ENCODE measurements at places on chromosomes 1 and 21.

DNA sequence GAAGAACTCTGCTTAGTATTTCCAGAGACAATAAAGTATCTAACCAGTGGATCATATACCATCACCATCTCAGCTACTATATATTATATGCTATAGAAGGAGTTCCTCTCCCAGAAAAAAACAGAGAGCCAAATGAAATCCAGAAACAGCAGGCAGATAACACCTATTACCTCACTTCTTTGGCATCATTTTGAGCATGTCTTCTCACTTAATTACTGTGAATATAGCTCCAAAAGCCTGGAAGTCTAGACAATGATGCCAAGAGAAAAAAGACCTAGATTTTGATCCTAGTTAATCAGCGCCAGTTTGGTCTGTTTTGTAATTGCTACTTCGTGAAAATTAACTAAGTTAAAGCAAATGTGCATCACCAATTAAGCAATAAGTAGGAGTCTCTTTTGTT is 131.3 kb downstream of the EIF4G3 start:
- no peak for DNase-seq

- DNase-seq = no peak
Observed at GRCh38 chr1:231612393-231613089, 14.0 kb upstream of the DISC1 start.

GRCh38 chr1:245222931-245223595 is 68.3 kb downstream of the KIF26B start:
- no peak for DNase-seq

- DNase-seq = no peak
Observed at GRCh38 chr1:172680733-172681275, 21.9 kb downstream of the FASLG start.

DNA sequence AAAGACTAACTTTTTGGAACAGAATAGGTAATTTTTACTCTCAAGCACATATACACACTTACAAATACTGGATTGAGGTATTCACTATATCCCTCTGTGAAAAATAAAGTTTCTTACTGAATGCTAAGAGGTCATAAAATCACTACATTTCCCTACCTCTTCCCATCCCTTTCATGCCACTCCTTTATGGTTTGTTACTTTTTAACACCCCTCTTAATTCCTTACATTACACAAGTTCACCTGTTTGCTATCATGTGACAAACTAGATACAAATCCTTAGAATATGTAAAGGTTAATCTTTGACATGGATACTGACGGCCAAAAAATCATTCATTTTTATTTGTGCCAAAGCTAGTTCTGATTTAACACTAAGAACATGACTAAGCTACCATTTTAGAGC is 6.8 kb upstream of the DCAF6 start:
- no peak for DNase-seq

DNA sequence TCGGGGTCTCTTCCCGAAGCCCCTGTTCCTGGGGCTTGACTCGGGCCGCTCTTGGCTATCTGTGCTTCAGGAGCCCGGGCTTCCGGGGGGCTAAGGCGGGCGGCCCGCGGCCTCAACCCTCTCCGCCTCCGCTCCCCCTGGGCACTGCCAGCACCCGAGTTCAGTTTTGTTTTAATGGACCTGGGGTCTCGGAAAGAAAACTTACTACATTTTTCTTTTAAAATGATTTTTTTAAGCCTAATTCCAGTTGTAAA is 158.7 kb downstream of the RUNX1 start:
- no peak for DNase-seq

DNA sequence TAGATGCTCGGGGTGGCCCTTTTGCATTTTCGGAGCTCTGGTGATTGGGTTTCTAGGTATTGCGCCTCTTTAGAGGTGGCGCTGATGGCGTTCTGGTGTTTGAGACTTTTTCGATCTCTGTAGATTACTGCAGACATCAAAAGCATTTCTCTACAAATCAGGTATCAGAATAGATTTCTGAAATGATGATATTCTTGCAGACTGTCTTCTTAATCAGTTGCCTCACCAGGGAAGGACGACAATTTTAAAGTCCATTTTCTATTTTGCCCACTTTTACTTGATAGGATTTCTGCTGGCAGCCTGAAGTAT is 65.2 kb upstream of the VAMP3 start:
- no peak for DNase-seq

- no peak for DNase-seq
Observed at GRCh38 chr1:201921952-201922558, 24.3 kb downstream of the LMOD1 start.

DNA sequence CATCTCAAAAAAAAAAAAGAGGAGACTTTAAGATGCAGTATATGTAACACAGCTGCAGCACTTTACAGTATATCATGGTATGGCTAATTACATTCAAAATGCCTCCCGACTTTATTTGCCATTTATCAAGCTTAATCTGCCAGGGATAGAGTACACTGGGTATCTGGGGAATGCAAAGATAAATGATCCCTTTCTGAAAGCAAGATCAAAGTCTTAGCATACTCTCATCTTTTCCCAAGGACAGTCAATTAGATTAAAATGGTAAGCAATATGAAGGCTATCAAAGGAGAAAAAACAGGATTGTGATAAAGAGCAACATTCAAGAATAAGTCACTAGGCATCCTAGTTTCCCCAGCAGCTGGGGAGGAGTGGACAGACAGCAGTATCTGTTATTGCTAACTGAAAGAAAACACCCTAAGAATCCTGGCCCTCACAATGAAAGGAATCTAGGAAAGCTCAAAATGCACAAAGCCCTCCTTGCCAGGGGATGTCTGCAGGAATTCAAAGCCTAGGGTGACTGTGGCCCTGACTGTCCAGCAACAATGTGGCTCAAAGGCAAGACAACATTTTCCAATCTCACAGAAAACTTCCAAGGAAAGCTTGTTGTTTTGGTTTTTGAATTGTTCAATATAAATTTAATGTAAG is 56.7 kb upstream of the RAP1GAP start:
- no peak for DNase-seq

DNA sequence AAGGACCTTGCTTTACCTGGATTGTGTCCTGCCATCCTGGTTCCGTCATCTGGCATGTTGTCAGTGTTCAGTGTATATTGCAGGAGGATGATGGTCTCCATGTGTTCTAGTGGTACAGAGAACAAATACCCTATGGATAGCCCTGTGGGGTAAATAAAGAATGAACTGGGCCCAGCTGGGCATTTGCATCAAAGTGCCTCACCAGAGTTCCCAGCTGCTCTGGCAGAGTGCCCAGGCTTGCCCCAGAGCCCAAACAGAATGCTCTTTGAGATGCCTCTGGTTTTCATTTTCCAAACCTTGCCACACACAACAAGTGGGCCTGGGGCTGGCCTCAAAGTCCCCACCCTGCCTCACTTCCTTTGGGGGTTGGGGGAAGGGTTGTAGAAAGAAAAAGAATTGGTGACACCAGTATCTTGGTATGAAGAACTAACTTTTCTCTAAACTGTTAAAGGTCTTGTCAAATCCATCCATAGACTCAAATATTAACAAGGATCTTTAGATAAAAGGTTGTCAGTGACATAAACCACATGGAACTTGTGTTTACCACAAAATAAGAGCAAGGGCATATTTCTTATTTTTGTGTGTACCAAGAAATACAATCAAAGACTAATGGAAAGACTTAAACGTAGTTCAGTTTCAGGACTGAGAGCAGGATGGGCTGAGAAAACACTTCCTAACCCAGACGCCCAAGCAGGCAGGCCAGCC is 82.2 kb downstream of the LMO4 start:
- DNase-seq = peak; percentile 66

GRCh38 chr21:45135122-45135521 is 60.7 kb downstream of the ADARB1 start:
- no peak for DNase-seq

GRCh38 chr1:26156285-26157038 is 2.4 kb upstream of the FAM110D start:
- no peak for DNase-seq

DNA sequence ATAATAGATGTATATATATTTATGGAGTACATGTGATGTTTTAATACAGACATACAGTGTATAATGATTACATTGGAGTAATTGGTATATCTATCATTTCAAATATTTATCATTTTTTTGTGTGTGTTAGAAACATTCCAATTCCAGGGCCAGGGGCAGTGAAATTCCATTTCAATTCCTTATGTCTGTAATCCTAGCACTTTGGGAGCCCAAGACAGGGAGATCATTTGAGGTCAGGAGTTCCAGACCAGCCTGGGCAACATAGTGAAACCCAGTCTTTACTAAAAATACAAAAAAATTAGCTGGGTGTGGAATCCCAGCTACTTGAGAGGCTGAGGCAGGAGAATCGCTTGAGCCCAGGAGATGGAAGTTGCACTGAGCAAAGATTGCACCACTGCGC is 30.4 kb upstream of the PDC start:
- no peak for DNase-seq

- DNase-seq = no peak
Observed at GRCh38 chr1:241598249-241598648, 41.9 kb downstream of the CHML start.

DNA sequence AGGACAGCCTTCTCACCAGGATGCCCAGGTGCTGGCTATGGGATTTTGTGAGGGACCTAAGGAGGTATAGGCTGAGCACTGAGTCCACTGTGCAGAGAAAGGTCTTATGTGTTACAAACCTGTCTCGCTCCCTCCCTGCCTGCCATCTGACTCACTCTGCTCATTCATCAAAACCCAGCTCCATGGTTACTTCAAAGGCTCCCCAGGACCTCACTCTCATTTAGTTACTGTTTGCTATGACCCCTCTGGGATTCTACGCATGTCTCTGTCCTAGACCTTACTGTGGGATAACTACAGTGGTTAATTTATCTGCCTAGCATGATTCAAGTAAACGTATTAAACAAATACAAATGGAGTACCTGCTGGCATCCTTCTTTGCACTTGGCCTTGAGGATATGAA is 211.6 kb upstream of the KIAA0040 start:
- DNase-seq = no peak

DNA sequence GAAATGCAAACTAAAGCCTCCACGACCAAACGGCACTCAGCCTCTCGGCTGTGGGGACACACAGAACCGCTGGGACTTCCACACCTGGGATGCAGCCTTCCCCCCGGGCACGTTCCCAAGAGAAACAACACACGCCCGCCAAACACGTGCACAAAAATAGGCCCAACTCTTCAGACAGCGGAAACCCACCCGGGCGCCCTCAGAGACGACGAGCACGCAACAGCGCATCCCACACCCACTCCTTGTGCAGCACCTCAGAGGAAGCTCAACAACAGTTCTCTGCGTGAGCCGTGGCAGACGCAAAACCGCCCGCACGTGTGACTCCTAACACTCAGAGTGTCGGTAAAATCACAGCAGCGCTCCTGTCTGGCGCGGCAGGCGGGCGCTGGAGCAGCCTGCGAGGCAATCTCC is 5.3 kb downstream of the C1orf159 start:
- DNase-seq = no peak

DNA sequence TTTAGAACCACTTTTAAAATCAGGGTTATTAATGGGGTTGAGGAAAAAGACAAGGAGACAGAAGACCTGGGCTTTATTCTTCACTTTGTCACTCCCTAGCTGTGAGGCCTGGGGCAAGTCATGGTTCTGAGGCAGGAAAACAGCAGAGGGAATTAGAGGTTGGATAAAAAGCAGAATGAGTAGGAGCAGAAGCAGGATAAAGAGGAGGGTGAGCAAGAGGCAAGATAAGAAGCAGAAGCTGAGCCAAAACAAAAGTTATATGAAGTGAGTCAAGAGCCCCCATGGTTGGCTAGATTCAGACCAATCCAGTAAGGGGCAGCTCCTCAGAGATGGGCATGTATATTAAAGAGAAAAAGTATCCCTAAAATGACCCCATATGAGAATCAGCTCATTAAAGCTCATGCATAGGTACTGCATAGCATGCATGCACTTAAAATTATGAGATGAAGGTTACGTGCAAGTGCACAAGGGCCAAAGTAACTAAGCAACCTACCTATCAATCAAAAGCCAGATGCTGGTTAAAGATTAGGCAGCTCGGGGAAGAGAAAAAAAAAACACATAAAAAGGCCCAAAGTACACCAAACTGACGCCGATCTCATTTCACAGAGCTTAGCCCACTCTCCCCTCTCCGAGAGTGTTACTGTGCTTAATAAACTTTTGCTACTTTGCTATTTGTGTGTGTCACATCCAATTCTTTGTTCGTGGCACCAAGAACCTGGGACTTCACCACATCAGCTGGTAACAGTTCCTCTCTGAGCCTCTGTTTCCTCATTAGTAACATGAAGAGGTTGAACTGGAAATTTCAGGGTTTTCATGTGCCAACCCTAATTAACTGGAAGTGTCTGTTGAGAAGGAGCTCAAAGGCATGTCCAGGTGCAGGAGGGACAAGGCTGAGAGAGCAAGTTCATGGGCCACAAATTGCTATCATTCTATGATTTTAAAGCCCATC is 2.2 kb downstream of the AVPR1B start:
- DNase-seq = no peak

GRCh38 chr1:53899206-53899628 is 5.2 kb downstream of the DIO1 start:
- DNase-seq = no peak

- DNase-seq = no peak
Observed at GRCh38 chr1:223700942-223701637, 11.2 kb upstream of the CAPN2 start.

GRCh38 chr1:116916533-116917445 is 7.1 kb downstream of the PTGFRN start:
- DNase-seq = no peak

Data from NCI-H2107 (cell line).